Left colon (tissue), 2 donors: ENCODE measurements at places on chromosomes 4 and X.

DNA sequence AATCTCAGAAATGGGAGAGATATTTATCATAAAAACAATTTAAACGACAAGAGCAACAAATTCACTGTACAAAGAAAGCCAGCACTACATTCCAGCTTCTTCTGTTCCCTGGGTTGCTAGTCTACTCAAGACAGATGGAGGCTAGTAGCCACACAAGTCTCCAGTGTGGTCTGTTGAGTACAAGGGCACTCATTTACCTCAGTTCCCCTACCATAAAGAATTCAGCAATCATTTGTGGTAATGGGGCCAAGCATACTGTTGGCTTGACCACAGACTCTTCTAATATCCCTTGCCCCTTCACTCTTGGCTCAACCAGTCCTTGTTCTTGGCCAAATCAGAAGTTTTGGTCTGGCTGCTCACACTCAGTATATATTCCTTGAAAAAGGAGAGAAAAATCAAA is 212.3 kb downstream of the COX18 start:
- no peak for DNase-seq

DNA sequence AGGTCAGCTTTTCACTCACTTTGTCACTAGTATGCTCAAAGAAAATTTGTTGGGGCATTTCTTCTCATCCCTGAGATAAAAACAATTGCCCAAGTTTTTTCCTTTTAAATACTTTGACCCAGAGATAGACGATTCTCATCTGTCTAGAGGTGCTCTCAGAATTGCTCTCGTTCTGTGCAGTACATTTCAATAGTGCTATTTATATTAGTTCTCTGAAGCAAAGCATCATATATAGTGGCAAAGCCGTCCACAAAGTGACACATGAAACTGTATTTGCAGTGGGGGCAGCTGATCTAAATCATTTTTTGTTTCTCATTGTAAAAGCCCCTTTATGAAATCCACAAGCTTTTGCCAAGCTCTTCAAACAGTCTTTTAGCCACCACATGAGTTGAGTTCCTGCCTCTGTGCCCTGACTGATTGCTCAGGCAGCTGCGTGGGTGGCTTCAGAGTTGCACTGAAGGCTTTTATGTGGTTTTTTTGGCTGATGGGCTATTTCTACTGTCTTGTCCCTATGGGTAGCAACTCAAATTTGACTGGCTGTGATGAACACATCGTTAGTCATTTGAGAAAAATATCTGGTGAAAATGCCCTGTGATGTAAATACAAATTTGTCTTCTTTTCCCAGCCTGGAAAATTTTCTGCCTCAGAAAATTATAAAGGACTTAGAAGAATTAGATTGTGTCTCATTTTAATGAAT is 119.1 kb upstream of the OTUD4 start:
- DNase-seq = no peak

GRCh38 chr4:16136827-16137226 is 53.0 kb upstream of the PROM1 start:
- DNase-seq = no peak

GRCh38 chrX:130896026-130896425 is 7.0 kb downstream of the ENOX2 start:
- DNase-seq = no peak

- DNase-seq = no peak
Measured at GRCh38 chr4:23991444-23991843, 101.6 kb upstream of the PPARGC1A start.

- no peak for DNase-seq
Measured at GRCh38 chrX:108019382-108019875, 25.4 kb upstream of the VSIG1 start.

GRCh38 chrX:154748712-154749339 is 2.1 kb downstream of the GAB3 start:
- DNase-seq = no peak

- no peak for DNase-seq
Measured at GRCh38 chr4:74368596-74368995, 3.7 kb downstream of the EREG start.

GRCh38 chr4:79163981-79164490 is 161.8 kb downstream of the NAA11 start:
- DNase-seq = no peak

DNA sequence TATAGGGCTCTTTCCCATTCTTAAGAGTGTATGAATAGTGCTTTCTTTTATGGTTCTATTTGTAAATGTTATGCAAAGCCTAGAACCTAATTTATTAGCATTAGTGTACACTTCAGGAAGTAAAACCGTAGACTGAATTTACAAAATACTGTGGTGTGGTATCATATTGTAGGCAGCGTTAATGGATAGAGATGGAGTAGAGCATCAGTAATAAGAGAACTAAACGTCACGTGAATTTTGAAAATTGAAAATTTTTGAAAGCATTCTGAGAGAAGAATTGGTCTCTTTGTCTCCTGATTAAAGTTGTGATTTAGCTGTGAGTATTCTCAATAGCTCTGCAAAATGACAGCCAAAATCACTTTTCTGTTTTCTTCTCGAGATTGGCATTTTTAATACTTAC is 2.9 kb downstream of the STIM2 start:
- DNase-seq = no peak

- no peak for DNase-seq
Measured at GRCh38 chrX:30887721-30888120, 1.3 kb downstream of the TAB3 start.

- no peak for DNase-seq
Measured at GRCh38 chr4:89894649-89895550, at the start of gene MMRN1. Gene MMRN1 (plus strand): TSS chr4:89894854. CDS start chr4:89894972, 118 bp downstream.

DNA sequence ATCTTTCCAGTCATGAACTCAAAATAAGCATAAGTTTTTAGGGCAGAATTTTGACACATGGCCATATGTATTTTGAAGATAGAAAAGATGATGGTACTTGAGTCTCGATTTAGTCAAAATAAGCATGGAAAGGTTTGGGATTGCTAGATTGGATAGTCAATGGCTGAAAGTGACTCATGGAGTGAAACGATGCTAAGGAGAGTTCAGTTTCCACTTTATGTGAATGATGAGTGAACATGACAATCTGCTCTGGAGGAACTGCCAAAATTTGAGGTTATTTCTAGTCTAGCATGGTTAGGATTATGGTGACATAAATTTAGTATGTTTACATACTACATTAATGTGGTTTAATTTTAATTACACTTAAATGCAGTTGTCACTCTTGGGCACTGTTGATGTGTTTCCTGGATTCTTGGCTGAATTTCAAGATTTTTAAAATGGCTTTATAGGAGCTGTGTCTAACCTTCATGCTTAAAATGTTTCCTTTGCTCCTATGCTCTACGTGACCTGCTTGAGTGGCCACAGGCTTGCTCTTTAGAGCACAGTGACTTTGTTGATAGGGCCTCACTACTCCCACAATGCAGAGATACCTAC is 17.1 kb downstream of the DDX3X start:
- no peak for DNase-seq
